Fibroblast of the conjunctiva (primary cell): ENCODE measurements at places on chromosomes 11 and 22.
A peak's percentile ranks its signal among the peaks of the same experiment; 100 is the strongest.

- no peak for DNase-seq
These were observed 1044.4 kb downstream of the TBC1D22A start for GRCh38 chr22:47806894-47807293.

DNA sequence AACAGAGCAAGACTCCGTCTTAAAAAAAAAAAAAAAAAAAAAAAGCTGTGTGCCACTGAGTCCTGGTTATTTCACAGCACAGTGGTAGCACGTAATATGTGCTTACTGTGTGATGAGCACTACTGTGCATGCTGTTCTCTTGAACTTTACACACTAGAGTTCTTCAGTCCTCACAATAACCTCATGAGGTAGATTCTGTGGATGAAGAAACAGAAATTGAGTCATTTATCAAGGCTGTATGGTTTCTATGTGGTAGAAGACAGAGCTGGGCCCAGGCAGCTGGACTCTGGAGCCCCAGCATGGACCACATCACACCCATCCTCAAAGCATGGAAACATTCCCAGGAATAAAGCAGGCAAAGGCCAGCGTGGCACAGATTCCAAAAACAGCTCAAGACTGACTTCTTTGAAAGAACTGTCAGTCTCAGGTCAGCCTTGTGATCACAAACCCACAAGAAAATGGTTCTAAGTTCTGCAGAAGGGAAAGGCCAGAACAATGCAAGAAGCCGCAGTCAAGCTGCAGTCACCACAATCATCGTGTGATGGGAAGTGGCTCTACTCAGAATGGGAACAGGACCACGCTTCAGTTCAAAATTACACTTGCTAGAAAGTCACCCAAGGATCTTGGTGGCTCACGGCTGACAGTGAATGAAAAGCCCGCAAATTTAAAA lies 49.5 kb downstream of the MICAL3 start:
- DNase-seq = no peak

DNA sequence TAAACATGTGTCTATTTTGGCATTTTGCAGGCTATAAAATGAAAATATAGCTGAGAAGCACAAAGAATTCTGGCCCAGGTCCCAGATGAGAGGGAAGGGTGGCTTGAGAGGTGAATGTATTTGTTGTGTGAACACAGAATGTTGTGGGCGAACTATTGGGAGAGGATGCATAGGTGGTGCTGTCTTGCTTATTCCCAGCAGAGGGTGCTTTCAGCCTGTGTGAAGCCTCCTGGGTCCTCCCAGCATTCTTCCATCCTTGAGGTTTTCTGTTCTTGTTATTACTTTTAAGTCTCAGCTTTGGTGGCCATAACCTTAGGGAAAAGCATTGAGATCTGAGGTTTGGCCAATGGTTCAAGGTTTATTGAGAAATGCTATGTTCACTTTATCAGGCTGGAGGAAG lies 108.7 kb upstream of the SNX19 start:
- peak; percentile 26 for DNase-seq

DNA sequence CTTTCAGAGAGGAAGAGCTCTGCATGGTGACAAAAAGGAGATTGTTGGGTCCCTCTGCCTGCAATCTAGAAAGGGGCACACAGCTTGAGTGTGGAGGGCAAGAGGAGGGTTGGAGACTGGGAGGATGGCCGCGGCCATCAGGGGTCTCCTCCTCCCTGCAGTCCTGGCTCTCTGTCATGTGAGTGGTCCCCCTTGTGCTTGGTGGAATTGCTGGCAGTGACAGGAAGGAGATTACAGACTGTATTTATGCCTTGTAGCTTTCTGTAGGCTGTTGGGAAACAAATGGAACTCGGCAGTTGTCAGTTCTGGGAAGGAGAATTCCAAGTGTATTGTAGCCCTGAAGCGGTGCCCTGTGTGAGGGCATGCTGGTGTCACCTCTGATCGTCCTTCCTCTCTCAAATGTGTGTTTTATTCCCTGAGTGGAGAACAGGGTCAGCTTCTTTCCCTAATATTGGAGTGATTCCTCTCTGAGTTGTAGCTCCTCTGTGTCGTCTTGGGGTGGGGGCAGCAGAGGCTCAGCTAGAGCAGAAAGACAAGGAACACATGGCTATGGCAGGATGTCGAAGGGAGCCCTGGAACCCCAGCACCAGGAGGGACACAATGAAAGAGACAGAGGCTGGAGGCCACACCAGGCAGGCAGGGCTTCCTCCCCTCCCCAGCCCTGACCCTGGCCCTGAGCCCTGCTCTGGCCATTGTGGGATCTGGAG lies 163.1 kb downstream of the PKNOX2 start:
- DNase-seq = no peak

DNA sequence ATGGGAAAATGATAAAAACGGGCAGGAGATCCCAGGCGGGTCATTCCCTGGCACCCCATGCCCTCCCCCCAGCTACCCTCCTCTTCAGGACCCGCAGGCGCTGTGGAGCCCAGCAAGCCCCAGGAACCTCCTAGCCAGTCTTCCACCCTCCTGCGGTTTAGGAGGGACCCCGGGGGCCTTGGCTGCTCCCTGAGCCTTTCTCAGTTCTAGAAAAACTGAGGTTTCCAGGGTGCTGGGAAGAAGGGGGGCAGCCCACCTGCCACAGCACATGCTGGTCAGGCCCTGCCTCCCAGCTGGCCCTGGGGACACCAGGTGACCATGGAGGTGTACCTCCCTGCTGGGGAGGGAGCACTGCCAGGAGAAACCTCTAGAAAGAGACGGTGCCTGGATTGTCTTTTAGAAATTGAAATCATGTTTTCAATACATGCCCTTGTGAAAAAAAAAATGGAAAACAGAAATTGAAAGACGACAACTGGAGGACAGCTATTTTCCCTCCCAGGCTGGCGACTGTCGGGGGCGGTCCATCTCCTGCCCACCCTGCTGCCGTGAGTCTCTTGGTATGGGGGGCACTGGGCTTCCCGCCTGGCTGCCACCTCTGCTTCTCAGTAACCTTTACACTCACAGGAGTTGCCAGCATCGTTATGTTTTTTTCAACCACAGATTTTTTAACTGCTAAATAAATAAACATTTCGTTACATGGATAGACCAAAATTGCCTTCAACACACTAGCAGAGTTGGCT lies 398.5 kb downstream of the TBC1D22A start:
- no peak for DNase-seq

- no peak for DNase-seq
These were observed 12.0 kb downstream of the OR5B21 start for GRCh38 chr11:58495906-58496305.

GRCh38 chr22:47604563-47604962 lies 842.1 kb downstream of the TBC1D22A start:
- no peak for DNase-seq

GRCh38 chr11:71064702-71065515 lies 187.5 kb downstream of the SHANK2 start:
- DNase-seq = no peak

DNA sequence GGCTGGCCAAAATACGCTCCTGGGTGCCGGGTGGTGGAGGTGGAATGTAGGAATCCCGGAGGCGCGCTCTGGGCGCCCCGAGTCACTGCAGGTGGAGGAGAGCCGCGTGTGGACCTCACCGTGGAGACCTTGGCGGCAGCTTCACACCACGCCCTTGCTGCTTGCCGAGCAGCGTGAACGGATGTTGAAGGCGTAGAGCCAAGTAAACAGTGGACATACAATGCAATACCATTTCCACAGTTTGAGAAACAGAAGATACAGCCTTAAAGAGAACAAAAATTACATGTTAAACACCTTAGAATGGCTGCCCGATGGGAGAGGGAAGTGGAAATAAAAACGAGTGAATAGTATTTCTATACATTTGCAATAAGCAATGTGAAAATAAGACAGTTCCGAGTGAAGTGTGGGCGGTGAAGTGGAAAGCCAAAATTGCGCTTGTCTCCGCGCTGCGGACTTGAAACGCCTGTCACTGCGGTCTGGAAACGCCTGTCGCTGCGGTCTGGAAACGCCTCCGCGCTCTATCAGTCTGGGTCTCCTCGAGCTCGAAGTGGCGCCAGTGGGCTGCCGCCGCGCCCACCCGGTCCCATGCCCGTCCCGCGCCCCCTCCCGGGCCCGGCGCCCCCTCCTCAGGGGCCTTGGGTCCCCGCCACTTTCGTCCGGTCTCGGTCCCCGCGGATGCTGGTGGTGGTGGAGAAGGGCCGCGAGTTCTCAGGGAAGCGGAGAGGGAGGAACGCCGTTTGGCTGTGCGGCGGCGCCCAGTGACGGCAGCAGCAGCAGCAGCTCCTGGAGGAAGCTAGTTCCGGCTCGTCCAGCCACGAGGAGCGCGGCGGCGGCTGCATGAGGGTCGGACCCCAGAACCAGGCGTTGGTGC lies 1.6 kb downstream of the NCR3LG1 start:
- DNase-seq = peak; percentile 66
